ENCODE measurements at places on chromosomes 7 and 10. TPM values are rescaled to one million over a fixed set of nuclear protein-coding genes. Genes with fewer than 3 reads are reported as not detected.

- DNase-seq, result no peak
These were observed 5.2 kb upstream of the ZNF22 start for GRCh38 chr10:44995581-44995913.

DNA sequence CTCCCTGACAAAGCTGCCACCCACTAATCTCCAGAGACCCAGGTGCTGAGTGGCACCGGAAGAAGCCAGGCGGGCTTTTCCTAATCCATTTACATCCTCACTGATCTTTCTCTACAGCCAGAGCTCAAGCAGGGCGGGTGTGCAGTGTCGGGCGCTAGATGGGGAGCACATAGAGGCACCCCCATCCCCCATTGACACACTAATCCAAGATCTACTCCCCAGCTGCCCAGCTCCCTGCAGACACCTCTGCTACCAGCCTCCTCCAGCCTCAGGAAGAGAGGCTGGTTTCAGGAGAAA, 22.2 kb downstream of the FRMPD2 start:
- no peak for DNase-seq

Gene RGR
- total RNA-seq, result not detected

DNA sequence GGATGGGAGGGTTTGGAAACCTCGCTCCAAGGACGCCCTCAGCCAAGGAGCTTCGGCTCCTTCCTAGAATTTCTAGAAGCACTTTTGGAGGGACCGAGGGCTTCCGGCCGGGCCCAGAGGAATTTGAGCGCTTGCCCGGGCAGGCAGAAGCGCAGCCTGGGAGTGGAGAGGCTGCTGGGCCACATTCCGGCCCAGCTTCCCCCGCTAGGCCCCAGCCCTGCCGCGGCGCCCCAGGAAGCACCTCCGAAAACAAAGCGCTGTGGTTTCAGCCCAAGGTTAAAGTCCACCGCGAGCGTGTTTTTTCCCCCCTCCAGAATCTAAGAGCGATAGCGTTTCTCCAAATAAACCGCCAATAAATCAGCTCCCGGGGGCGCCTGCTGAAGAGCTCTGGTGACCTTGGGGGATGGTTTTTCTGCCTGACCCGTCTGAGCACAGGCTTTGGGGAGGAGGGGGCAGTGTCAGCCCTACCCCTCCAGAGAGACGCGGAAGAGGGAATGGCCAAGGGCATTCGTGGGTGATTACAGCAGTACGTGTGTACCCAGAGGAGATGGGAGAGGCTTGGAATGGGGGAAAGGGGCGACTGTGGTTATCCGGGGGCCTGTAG, 5.7 kb upstream of the TNRC18 start:
- no peak for DNase-seq

DNA sequence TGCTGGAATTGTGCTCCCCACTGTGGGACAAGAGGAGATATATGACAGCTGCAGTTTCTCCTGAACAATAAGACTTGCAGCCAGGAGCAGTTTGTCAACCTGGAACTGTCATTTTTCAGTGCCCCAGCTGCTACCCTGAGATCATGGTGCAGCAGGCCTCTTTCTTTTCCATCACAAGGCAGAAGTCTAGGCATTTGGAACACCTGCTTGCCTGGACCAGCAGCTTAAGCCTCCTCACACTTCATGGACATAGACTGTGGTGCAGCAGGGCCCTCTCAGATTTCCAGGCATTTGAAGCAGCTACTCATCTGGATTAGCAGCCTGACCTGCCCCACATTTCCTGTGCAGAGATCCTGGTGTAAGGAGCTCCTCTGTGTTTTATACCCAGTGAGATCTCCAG, 450.7 kb upstream of the TEX47 start:
- no peak for DNase-seq

- DNase-seq, result no peak
These were observed 13.8 kb upstream of the NRF1 start for GRCh38 chr7:129597672-129598071.

Gene H2BK1
- total RNA-seq, result not detected

Gene VGF
- 17.5 TPM for total RNA-seq

- no peak for DNase-seq
These were observed 35.8 kb downstream of the DDIT4 start for GRCh38 chr10:72309290-72310240.

DNA sequence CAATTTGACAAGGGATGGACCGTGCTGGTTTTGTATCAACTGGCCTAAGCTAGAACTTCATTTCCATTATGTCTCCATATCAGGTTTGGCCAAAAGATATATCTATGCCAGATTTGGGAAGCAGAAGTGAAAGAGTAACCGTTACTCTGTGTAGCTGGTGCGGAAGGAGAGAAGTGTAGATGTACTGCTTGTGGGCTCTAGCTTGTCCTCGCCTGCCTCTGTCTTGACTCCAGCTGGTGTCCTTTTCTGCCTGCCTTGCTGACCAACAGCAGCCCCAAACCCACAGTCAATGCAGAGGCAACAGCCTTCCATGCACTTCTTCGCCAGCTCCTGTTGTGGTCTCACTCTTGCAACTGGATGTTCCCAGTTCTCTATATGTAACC, 128.5 kb downstream of the KIF20B start:
- no peak for DNase-seq

Gene MAP3K8
- total RNA-seq, result 5.8 TPM

DNA sequence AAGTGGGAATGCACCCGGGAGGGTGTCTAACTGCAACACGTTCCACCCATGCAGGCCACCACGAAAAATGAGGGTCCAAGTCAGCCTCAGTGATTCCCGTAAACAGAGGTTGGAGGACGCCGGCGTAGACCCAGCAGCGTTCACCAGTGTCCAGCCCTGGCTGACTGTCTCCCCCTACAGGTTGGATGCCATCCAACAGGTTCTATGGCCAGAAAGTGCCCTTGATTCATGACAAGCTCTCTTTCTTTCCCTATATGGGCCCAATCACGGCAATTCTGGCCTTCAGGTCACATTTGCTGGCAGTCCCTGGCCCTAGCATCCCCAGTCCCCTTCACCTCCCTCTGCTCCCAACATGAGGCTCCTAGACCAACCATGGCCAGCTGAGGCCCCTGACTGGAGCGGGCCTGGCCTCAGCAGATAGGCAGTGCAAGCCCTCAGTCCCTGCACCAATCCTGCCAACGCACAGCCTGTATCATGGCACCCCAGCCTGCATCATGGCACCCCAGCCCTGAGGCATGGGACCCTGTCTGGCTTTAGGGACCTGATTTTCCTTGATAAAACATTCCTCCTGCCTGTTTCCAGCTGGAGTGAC, 227.4 kb downstream of the GRID1 start:
- DNase-seq, result no peak

DNA sequence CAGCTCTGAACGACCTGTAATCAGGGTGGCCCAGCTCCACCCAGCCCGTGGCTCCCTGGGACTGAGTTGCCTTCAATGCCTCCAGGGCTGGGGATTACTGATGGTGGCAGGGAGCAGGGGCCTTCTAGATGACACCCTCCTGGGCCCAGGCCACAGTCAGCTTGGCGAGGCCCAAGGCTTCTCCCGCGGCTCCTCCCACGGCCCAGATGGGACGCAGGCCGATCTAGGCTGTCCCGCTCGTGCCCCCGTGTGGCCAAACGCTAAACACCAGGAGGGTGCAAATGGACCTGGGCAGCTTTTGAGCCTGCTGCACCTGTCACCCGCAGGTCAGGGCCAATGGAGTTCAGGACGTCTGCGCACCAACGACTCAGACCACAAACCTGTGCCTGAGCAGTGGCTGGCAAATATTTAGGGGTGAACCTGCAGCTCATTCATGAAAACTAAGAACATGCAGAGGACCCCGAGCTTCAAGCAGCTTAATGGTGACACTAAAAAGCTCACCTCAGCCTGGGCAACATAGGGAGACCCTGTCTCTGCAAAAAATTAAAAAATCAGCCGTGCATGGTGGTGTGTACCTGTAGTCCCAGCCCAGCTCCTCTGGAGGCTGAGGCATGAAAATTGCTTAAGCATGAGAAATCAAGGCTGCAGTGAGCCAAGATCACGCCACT, 43.2 kb downstream of the ASB13 start:
- peak; percentile 41 for DNase-seq

GRCh38 chr10:6678211-6678803, 98.2 kb upstream of the PRKCQ start:
- no peak for DNase-seq

Gene ZNF107
- total RNA-seq, result 5.0 TPM

DNA sequence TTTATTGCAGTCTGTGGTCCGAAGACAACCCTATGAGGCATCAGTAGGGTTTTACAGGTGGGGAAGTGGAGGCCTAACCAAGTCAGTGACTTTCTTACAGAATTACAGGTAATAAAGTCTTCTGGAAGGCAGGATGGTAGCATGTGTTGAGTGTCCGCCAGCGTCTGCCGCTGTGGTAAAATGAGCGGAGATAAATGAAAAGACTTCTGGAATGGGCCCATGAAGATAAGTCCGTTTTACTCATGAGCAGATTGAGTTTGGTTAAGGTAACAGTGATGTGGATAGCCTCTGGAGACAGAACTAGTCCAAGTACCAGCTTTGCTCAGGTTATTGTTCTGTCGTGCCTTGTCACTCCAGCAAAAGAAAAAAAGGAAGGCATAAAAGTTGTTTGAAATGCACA, 966 bp downstream of the FBH1 start:
- no peak for DNase-seq

Gene LRMDA
- 24.3 TPM for total RNA-seq

DNA sequence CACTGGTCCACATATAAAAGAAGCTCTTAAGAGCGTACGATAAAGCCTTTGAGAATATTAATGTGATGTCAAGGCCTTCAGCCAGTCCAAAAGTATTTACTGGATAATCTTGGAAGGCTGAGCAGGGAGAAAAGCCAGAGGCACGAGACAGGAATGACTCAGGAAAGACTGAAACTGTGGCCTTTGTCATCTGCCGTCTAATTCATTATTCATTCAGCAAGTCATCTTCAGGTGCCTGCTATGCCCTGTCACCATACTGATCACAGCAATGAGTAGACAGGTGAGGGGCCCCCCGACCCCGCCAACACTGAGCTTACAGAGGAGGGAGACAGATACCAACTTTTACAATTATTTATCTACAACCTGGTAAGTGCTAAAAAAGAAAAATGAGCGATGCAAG, 78.9 kb downstream of the VOPP1 start:
- DNase-seq, result no peak

Gene HNRNPA2B1
- total RNA-seq, result 133 TPM

DNA sequence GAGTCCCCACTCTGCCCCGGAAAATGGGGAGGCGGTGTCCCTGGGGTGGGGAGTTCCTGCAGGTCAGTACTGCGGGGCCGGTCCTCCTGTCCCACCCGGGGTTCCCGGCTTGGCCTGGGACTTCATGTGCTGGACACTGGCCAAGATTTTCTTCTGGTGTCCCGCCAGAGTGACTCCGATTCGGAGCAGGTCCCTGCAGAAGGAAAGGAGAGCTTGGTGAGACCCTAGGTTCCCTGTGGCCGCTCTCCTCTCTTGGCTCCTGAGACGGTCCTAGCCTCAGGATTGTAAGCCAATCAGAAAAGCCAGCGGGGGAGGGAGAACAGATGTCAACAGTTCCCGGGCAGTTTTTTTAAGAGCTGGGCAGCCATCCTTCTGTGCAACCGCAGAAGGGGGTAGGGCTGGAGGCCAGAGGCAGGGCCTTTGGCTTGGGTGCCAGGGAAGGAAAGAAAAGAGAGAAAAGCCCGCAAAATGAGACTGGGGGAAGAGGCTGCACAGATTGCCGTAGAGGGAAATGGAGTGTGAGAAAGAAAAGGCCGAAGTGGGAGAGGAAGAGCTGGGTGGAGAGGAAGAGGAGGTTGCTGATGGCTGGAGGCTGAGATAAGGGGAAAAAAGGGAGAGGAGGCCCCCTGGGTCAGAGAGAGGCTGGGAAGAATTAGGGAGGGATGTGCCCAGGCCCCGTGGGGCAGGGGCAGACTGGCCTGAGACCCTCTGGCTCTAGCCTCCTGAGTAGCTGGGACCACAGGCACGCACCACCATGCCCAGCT, 23.7 kb downstream of the EPHB4 start:
- DNase-seq, result peak; percentile 70

Gene CALN1
- under 0.01 TPM for total RNA-seq

GRCh38 chr7:47669178-47669891, 87.4 kb upstream of the TNS3 start:
- DNase-seq, result peak; percentile 92

GRCh38 chr7:71868797-71869196, 543.3 kb downstream of the CALN1 start:
- DNase-seq, result peak; percentile 29

DNA sequence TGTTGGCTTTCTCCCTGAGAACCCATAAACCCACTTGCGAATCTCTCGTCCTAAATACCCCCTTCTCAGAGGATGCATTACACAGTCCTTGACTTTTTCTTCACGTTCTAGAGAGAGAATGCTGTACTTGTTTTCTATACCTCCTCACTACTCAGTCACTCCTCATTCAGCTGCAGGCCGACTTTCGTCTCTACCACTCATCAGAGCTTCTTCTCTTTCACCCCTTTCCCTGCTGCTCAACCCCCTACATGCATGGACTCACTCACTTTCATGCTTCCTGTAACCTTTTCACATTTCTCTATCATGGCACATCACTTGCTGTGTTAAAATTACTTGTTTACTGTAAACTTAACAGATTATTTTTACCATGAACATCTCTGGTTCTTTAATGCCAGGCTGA, 19.8 kb downstream of the MDFIC start:
- DNase-seq, result no peak

DNA sequence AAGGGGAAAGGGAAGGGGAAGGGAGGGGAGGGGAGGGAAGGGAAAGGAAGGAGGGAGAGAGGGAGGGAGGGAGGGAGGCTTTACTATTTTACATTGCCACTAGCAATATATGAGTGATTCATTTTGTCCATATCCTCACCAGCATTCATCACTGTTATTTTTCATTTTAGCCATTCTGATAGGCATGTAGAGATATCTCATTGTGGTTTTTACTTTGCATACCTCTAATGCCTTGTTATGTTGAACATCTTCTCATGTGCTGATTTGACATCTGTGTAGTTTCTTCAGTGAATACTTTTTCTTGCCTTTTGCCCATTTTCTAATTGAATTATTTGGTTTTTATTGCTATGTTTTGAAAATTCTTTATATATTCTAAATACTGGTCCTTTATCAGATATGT, 52.7 kb downstream of the GCC1 start:
- DNase-seq, result no peak

Gene ANKRD30A
- not detected for total RNA-seq

Gene SFR1
- 12.8 TPM for total RNA-seq

- peak; percentile 39 for DNase-seq
These were observed 514.4 kb downstream of the INHBA start for GRCh38 chr7:41188163-41189130.

DNA sequence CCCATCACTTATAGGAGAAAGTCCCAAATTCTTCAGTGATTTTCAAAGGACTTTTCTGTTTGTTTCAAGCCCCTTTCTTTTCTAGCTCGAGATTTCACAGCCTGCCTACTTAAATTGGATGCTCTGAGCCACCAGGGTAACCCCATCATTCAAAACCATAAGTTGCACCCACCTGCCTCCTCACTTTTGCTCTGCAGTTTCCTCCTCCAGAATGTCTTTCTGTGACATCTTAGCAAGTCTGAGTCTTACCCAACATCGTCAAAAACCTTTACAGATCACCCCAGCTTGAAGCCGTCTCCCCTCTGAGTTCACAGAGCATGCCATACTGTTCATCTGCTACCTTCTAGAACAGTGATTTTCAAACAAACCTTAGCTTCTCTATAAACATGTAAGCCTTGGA, 64.3 kb upstream of the CACNB2 start:
- no peak for DNase-seq

- no peak for DNase-seq
These were observed 186.2 kb downstream of the DNAJB6 start for GRCh38 chr7:157522954-157523353.

- no peak for DNase-seq
These were observed 38.4 kb downstream of the BAIAP2L1 start for GRCh38 chr7:98362517-98362916.
